ENCODE measurements at places on chromosomes 3 and 15. TPM values are rescaled to one million over a fixed set of nuclear protein-coding genes. Genes with fewer than 3 reads are reported as not detected.

GRCh38 chr3:43030162-43030935 is 51.2 kb downstream of the GASK1A start:
- no peak for DNase-seq

RTP3 gene
- not detected for total RNA-seq

GRCh38 chr3:122681284-122681973 is 790 bp downstream of the PARP14 start:
- no peak for DNase-seq

C3orf49 gene
- total RNA-seq, result not detected

GRCh38 chr3:14307656-14308302 is 94.6 kb upstream of the SLC6A6 start:
- no peak for DNase-seq

GRCh38 chr15:100284191-100284590 is 57.6 kb downstream of the ADAMTS17 start:
- DNase-seq, result no peak

TUBGCP5 gene
- total RNA-seq, result 45.8 TPM

- DNase-seq, result no peak
Measured at GRCh38 chr3:155739154-155739553, 5.7 kb downstream of the PLCH1 start.

- no peak for DNase-seq
Measured at GRCh38 chr3:126486360-126486847, 10.7 kb upstream of the ZXDC start.

GRCh38 chr3:18124501-18124900 is 300.6 kb downstream of the SATB1 start:
- no peak for DNase-seq

P2RY1 gene
- 23.7 TPM for total RNA-seq

ZNF609 gene
- total RNA-seq, result 23.7 TPM

DNA sequence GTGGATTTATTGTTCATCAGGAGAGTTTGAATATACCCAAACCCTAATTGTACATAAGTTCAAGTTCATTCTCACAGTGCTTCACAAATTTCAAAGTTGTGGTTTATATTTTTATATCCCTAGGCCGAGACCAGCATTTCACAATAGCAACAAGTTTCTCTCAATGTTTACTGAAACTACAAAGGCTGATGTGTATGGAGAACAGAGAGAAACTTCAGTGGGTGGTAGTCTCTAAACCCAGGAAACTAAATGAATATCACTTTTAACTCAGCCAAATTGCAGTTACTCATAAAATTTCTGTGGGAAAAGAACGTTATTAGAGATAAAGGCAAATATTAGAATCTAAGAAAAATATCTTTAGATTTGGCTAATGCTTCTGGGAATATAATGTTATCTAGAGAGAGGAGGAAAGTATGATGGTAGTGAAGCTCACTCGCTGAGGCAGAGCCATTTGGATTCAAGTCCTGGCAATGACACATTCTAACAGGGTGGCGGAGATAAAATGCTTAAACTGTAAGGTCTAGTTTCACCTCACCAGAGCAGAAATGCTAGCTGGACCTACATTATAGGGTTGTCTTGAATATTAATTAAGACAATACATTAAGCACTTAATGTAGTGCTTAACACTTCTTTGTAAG is 514.8 kb downstream of the EPHA3 start:
- DNase-seq, result no peak

- DNase-seq, result no peak
Measured at GRCh38 chr15:78050826-78051225, 26.7 kb downstream of the TBC1D2B start.

ABHD6 gene
- 7.2 TPM for total RNA-seq

DNA sequence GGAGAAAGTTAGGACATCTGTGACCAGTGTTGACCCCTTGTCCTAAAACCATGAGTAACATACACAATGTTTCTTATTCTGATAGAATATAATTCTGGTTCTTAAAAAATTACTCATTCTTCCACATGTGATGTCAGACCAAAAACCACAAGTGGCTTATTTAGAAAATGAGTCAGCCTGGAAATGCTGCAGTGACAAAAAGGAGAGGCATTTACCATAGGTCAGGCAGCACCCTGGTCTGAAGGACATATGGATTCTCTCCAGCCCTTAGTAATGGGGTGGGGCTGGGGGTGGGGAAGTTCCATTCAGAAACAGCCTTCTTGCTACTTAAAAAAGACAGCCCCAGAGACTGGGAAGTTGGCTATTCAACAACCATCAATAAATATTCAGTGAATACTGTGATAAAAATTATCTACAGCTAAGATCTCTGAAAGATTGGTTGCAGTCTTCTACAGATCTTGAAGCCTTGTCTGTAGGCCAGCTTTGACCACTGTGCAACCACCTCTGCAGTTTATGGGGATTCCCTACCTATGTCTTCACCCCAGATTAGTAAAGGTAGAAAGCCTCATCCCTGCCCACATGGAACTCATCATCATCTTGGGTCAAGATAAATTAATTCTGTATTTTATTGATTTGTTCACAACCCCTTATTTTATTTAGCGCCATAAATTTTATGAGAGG is 34.9 kb upstream of the TIMP4 start:
- no peak for DNase-seq

- no peak for DNase-seq
Measured at GRCh38 chr3:47704237-47704612, 77.5 kb downstream of the SMARCC1 start.

CYP1A2 gene
- total RNA-seq, result not detected

CADM2 gene
- 2.7 TPM for total RNA-seq
